ENCODE measurements at places on chromosomes 12 and 14.

- no peak for DNase-seq
These were observed 181.9 kb upstream of the NRXN3 start for GRCh38 chr14:77988096-77988870.

GRCh38 chr12:106174876-106175275 is 36.1 kb upstream of the NUAK1 start:
- DNase-seq = no peak

GRCh38 chr12:52164624-52165023 is 27.2 kb downstream of the KRT80 start:
- DNase-seq = no peak

DNA sequence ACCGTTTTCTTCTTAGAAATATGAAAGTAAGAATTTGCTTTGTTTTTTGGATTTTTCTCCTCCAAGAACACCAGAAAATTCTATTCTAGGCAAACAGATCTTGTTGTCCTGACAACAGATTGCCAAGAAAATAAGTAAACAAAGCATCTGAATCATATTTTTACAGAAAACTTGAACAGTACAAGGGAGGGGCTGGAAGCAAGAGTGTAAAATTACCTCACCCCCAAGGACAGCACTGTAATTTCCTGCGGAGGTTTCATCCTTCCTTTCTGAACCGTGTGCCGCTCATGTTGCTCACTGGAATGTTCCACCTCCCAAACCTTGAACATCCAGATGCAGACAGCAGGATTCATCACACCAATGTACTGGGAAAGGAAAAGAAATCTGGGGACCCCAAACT is 5.4 kb upstream of the CAMKK2 start:
- no peak for DNase-seq

DNA sequence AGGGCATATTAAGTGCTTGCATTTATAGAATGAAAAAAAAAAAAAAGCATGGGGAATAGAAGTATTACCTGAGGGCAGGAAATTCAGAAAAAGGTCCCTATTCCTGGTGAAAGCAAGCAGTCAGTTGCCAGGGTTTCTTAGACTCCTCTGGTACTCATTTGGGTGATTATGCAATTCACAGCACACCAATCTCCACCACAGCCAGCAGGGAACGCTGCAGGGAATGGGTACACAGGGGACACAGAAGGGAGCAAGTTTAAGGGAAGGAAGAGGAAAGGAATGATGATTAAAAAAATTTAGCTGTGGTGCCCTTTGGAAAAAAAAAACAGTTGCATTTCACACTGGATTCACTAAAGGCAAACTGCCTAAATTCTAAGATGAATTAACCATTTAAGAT is 14.2 kb downstream of the BLTP3B start:
- DNase-seq = peak; percentile 58

DNA sequence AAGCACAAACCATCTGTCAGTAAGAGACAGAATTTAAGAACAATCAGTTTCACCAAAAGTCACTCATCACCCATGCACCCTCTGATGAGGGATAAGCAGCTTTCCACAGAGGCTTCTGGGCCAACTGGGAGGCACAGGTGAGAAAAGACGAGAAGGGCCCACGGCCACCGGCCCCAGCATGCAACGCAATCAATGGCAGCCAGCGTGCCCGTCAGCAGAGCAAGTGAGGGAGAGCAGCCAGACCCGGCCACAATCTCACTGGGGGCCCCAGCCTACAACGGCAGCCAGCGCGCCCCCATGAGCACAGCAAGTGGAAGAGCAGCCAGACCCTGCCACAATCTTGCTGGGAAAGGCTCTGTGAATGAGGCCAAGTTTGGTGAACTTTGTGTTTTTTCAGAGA is 13.3 kb downstream of the ANKLE2 start:
- DNase-seq = no peak

DNA sequence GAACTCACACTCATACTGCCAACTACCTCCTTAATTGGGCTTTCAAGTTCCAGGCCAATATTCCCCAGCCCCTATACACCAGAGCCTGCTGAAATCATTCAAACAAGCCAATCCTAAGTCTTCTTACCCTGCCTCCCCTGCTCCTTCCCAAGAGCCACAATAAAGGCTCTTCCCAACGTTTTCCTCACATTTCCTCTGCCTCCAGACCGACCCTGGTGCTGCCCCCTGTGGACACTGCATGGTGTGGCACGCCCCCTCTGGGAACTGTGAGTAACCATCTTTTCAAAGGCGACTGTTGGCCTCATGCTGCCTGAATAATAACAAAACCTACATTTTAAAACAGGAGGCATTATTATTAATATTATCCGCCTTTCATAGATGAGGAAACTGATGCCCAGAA is 111.6 kb upstream of the NOS1 start:
- no peak for DNase-seq

GRCh38 chr14:55052269-55052930 is 953 bp downstream of the MAPK1IP1L start:
- peak; percentile 31 for DNase-seq

GRCh38 chr14:30500222-30500621 is 58.7 kb upstream of the G2E3 start:
- no peak for DNase-seq

- DNase-seq = peak; percentile 91
These were observed 89.3 kb upstream of the SLC38A4 start for GRCh38 chr12:46915082-46915481.

- DNase-seq = no peak
These were observed 161.9 kb upstream of the PDE3A start for GRCh38 chr12:20206410-20206809.

DNA sequence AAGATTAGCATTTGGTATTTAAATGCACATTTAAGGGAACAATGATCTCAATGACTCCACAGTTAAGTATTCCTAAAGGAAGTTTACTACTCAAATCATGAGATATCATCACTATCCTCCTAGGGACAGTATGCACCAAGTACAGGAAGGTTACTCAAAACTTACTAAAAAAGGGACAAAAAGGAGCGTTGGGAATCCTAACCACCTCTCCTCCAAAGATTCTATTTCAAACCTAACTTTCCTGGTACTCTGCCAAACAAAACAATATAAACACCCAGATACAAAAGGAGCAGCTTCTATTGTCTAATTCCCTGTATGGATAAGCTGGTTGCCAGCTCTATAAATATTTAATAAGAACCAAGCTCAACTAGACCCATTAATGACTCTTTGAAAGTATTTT is 377.7 kb downstream of the NUAK1 start:
- peak; percentile 54 for DNase-seq

DNA sequence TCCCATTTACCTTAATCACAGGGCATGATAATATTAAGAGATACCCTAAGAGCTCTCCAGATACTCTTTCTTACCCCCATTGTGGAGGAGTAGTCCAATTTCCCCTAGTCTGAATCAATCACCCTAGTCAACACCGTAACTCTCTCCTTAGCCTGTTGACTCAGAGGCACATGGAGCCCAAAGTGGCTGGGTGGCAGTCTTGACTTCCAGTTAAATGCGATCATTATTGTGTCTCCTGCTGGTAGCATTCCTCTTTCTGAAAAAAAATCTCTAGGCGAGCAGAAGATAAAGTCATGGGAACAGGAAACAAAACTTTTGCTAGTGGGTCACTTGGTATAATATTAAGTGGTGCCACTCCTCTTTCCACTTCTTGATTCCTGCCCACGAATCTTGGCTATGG is 46.4 kb downstream of the EMP1 start:
- DNase-seq = no peak

DNA sequence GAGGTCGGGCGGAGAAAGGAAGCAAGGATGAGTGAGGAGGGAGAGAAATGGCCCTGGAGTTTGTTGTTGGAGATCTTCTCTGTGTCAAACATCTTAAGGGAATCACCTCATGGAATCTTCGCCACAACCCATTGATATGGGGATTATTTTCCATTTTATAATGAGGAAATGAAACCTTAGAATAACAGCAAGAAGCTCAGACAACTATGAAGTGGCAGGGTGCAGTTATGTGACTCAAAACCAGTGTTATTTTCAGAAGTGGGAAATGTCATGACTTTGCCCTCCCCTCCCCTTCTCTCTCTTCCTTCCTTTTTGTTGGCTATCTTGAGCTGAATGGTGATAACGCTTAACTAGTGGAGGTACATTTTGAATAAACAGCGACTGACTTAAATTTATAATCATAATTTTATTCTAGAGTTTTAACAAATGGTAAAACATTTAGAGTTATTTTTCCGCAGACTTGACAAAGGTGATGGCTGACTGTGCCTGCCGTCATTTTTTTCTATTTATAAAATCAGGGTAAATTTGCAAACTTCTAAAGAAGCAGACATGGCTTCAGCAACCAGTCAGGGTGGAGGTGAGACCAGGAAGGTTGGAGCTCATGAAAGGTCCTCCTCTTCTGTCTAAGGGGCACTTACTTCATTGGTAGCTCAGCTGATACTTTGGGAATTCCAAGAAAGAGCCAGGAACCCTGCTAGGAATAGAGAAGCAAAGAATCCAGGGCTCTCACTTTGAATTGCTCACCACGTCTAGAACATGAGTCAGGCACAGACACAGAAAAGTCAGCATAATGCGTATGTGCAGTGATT is 232.4 kb downstream of the RGS6 start:
- DNase-seq = no peak

DNA sequence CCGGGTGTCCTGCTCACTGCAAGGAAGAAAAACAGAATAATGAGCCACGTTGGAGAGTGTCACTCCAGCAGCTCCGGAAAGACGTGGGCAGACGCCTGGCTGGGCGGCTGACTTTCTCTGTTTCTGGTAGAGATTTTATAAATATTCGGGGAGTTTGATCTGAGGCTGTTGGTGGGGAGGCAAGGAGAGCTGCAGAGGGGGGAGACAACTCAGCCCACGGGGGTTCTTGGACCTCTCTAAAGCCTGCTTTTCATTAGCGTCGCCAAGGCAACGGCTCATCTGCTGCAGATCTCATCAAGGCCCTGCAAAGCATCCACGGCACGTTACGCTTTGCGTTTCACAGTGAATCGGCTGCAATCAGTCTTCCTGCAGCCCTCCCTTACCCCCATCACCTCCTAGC is 207.2 kb downstream of the ZFP36L1 start:
- DNase-seq = peak; percentile 94

DNA sequence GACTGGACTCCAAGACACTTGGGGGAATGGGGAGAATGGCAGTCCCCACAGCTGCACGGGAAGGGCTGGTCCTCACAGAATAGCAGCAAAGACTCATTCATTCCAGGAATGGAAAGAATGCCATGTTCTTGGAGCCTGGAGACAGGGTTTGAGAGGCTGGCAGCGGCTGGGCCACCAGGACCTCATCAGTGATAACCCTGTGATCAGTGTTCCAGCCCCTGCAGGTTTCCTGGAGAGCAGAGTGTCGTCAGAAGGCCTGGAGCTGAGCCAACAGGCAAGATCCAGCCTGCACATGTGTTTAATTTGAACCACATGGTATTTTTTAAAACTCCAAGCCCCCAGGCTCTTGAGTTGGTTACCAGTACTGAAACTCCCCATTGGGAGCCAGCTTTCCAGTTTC is 11.3 kb downstream of the BDKRB1 start:
- DNase-seq = peak; percentile 92

DNA sequence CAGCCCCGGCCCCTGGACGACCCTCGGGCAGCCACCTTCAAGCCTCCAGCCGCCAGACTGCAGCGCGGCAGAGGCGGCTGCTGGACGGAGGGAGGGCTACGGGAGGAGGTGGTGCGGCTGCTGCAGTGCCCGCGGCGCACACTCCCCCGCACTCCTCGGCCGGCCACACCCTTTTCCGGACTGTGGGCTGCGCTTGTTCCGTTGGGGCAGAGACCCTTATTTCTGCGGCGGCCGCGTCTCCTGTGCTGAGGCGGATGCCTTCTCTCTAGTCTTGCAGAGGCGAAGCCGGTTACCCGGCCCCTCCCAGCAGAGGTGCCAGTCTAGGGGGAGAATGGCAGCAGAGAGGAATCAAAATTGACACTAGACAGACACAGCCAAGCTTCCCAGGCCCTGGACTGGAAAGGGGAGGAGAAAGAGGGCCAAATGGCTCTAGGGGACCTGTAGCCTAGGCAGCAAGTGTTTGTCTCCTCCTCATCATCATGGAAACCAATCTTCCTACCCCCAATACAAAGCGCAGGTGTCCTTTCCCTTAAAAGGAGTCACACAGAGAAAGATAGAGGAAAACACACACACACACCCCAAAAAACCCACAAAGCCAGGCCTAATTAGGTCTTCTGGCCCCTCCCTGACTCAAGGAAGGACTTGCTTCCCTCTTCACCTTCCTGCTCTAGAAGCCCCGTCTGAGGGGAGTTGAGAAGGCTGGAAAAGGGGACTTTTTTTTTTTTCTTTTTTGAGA is 1.3 kb downstream of the ESYT1 start:
- DNase-seq = peak; percentile 45

DNA sequence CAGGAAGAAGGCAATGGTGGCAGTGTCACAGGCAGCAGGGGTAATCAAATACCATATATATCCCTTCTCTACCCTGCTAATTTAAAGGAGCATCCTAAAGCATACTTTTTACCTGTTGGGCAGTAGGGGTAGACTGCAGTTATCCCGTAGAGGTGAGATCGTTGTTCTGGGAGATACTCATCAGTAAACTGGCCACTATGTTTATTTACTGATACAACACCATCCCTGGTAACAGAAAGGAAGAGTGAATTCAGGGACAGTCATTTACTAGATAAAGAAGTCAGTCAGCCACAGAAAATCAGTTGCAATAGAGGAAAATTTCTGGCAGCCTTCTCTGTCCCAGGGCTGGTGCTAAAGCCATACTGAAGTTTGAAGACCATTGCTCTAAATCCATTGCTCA is 16.3 kb downstream of the RTRAF start:
- DNase-seq = no peak

GRCh38 chr12:75917083-75917482 is 114.5 kb downstream of the PHLDA1 start:
- no peak for DNase-seq

DNA sequence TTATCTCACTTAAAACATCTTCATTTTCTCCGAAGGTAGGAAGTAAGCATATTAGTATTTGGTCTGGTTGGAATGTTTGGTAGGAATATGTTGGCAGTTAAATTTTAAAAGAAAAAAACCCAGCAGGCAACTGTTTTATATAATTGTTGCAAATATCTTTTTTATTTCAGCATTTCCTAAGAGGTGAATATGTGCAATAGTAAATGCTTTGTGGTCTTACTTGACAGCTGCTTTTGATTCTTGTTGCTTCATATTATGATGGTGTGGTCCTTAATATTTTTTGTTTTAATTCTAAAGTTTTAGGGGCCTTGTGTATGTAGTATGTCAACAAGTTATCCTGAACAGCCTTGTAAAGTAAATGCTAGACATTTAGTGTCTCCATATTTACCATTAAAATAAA is 6.3 kb downstream of the TRAFD1 start:
- no peak for DNase-seq

GRCh38 chr14:73610687-73611086 is 1.6 kb upstream of the ACOT6 start:
- DNase-seq = peak; percentile 42

DNA sequence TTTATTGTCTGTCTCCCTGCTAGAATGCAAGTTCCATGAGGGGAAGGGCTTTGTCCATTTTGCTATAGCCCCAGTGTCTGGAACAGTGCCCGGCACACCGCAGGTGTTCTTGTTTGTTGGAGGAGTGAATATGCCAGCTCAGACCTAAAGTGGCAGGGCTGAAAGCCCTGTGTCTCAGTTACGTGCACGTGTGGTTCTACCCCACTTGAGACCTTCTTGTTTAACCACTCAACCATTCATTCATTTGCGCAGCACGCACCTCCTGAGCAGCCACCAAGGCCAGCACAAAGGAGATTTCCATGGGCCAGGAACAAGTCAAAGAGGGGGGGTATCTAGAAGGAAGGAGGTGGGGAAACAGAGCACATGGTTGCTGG is 338.0 kb upstream of the FKBP4 start:
- no peak for DNase-seq

GRCh38 chr12:93317227-93317626 is 60.5 kb upstream of the NUDT4 start:
- DNase-seq = no peak

All from fibroblast of skin of right biceps (primary cell).